ENCODE measurements at places on chromosomes 1 and 21. TPM values are rescaled to one million over a fixed set of nuclear protein-coding genes. Genes with fewer than 3 reads are reported as not detected.
A peak's percentile ranks its signal among the peaks of the same experiment; 100 is the strongest.

FAM43B gene
- not detected for total RNA-seq

- DNase-seq, result no peak
- H3K36me3 ChIP-seq, result no peaks in the 10 kb centered on the region
- H3K27me3 ChIP-seq, result no peaks in the 10 kb centered on the region
- no peak overlapping the region for H3K27ac ChIP-seq
- H3K4me1 ChIP-seq, result peaks cover 12% of the 10 kb centered on the region
Measured at GRCh38 chr1:154813300-154813816, 56.7 kb downstream of the KCNN3 start.

FAM167B gene
- total RNA-seq, result 0.68 TPM

OR2L5 gene
- not detected for total RNA-seq

DNA sequence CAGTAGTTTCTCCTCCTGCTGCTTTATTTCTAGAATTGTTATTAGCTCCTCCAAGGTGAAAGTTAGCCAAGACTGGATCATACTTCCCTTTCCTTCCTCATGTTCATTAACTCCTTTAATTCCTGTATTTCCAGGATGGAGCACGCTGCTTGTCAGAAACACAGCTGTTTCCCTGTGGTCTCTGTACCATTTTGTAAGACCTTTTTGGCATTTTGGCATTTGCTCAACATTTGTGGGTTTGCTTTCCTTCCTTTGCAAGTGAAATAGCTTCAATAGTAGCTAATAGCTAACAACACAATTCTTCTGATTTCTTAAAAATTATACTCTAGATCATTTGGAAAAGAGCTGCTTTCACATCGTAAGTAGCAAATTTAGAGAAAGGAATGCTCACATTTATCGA lies 44.3 kb upstream of the HPDL start:
- no peak overlapping the region for H3K4me3 ChIP-seq
- no peaks in the 10 kb centered on the region for H3K4me1 ChIP-seq
- no peak for DNase-seq
- peaks cover 2% of the 10 kb centered on the region for H3K27me3 ChIP-seq
- H3K27ac ChIP-seq, result no peak overlapping the region
- H3K36me3 ChIP-seq, result no peaks in the 10 kb centered on the region

- H3K4me1 ChIP-seq, result peaks cover 30% of the 10 kb centered on the region
- H3K27me3 ChIP-seq, result peaks cover 3% of the 10 kb centered on the region
- peak overlapping the region; percentile 43 for H3K4me3 ChIP-seq
- no peaks in the 10 kb centered on the region for H3K36me3 ChIP-seq
- peak; percentile 65 for DNase-seq
Measured at GRCh38 chr1:153985341-153985912, 712 bp downstream of the RAB13 start.

DNA sequence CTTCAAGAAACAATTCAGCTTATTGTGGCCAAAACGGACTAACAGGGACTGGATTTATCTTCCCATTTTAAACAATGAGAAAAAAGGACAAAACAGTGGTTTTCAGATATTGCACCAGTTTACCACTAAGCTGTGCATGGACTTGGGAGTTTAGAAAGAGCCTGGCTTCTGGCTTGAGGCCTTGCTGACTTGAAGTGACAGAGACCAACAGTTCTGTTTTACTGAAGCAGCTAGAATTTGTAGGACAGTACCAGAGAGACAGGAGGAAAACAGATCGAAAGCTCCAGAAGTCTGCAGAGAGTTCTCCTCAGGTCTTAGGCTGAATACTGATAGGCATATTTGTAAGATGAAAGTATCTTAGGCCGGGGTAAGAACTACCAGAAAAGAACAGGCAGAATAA lies 20.5 kb downstream of the FCRL4 start:
- H3K4me1 ChIP-seq, result no peaks in the 10 kb centered on the region
- peaks cover 10% of the 10 kb centered on the region for H3K27me3 ChIP-seq
- no peak overlapping the region for H3K4me3 ChIP-seq
- DNase-seq, result no peak
- H3K27ac ChIP-seq, result no peak overlapping the region

GLIS1 gene
- total RNA-seq, result not detected

GRCh38 chr1:8816831-8817411 lies 519 bp downstream of the RERE start:
- peaks cover 4% of the 10 kb centered on the region for H3K27me3 ChIP-seq
- H3K4me3 ChIP-seq, result peak overlapping the region; percentile 86
- H3K27ac ChIP-seq, result peak overlapping the region; percentile 91
- no peaks in the 10 kb centered on the region for H3K36me3 ChIP-seq
- DNase-seq, result peak; percentile 33

GRCh38 chr1:3473381-3473844 lies 18.9 kb downstream of the ARHGEF16 start:
- H3K27me3 ChIP-seq, result no peaks in the 10 kb centered on the region
- DNase-seq, result no peak
- H3K27ac ChIP-seq, result no peak overlapping the region
- H3K4me3 ChIP-seq, result no peak overlapping the region

DNA sequence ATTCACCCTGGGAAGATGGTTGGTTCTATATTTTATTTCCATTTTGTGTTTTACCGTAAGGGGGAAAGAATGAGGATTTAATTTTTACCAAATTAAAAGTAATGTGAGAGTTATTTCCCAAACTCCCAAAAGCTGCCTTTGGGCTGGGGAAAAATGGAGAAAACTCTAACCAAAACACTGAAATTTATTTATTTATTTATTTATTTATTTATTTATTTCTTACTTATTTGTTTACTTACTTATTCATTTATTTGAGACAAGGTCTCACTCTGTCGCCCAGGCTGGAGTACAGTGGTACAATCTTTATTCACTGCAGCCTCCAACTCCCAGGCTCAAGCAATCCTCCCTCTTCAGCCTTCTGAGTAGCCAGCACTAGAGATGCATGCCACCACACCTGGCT lies 38.0 kb upstream of the ZBTB18 start:
- H3K4me3 ChIP-seq, result no peak overlapping the region
- H3K27ac ChIP-seq, result no peak overlapping the region
- H3K36me3 ChIP-seq, result no peaks in the 10 kb centered on the region
- no peak for DNase-seq
- H3K27me3 ChIP-seq, result peaks cover 3% of the 10 kb centered on the region

SPRR4 gene
- total RNA-seq, result not detected

GRCh38 chr1:11429935-11430334 lies 49.0 kb upstream of the DISP3 start:
- H3K36me3 ChIP-seq, result no peaks in the 10 kb centered on the region
- no peak overlapping the region for H3K27ac ChIP-seq
- H3K4me1 ChIP-seq, result no peaks in the 10 kb centered on the region
- H3K4me3 ChIP-seq, result no peak overlapping the region

DNA sequence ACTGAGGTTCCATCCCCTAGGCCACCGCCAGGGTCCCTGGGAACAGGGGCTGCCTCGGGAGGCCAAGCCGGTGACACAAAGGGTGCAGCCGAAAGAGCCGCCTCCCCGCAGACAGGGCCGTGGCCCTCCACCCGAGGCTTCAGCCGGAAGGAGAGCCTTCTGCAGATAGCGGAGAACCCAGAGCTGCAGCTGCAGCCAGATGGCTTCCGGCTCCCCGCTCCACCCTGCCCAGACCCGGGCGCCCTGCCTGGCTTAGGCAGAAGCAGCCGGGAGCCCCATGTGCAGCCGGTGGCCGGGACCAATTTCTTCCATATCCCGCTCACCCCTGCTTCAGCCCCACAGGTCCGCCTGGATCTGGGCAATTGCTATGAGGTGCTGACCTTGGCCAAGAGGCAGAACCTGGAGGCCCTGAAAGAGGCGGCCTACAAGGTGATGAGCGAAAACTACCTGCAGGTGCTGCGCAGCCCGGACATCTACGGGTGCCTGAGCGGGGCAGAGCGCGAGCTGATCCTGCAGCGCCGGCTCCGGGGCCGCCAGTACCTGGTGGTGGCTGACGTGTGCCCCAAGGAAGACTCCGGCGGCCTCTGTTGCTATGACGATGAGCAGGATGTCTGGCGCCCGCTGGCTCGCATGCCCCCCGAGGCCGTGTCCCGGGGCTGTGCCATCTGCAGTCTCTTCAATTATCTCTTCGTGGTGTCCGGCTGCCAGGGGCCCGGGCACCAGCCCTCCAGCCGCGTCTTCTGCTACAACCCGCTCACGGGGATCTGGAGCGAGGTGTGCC lies 1.4 kb downstream of the KLHDC7A start:
- peaks cover 7% of the 10 kb centered on the region for H3K4me1 ChIP-seq
- H3K27me3 ChIP-seq, result peaks cover 6% of the 10 kb centered on the region
- no peaks in the 10 kb centered on the region for H3K36me3 ChIP-seq
- no peak for DNase-seq
- H3K27ac ChIP-seq, result no peak overlapping the region

DNA sequence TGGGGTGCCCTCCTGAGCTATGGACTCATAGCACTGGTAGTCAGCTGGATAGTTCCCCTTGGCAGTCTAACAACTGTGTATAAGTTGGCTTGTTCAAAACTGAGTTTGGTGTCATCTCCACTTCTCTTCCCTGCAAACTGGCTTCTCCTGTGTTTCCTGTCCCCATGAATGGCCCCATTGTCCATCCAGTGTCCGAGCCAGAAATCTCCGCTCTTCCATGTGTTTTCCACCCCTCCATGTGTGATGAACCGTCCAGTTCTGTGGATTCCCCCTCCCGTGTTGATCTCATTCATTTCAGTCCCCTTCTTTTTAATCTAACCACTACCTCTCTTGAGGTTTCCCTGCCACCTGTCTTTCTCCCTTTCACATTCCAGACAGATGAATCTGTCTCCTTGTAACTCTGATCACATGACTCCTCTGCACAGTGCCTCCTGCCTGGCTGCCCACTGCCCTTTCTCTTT lies 195.7 kb downstream of the ROR1 start:
- H3K27ac ChIP-seq, result no peak overlapping the region
- H3K27me3 ChIP-seq, result peaks cover 1% of the 10 kb centered on the region
- H3K36me3 ChIP-seq, result no peaks in the 10 kb centered on the region
- no peaks in the 10 kb centered on the region for H3K4me1 ChIP-seq

GRCh38 chr1:22296701-22297591 lies 154.0 kb upstream of the WNT4 start:
- peaks cover 42% of the 10 kb centered on the region for H3K27me3 ChIP-seq
- peak overlapping the region; percentile 47 for H3K27ac ChIP-seq
- H3K4me1 ChIP-seq, result no peaks in the 10 kb centered on the region
- no peaks in the 10 kb centered on the region for H3K36me3 ChIP-seq
- no peak overlapping the region for H3K4me3 ChIP-seq

- H3K4me3 ChIP-seq, result no peak overlapping the region
- no peak for DNase-seq
- H3K27me3 ChIP-seq, result no peaks in the 10 kb centered on the region
Measured at GRCh38 chr1:164707868-164708331, 148.9 kb downstream of the PBX1 start.
